ENCODE measurements at places on chromosomes 7 and 10.
A peak's percentile ranks its signal among the peaks of the same experiment; 100 is the strongest.

DNA sequence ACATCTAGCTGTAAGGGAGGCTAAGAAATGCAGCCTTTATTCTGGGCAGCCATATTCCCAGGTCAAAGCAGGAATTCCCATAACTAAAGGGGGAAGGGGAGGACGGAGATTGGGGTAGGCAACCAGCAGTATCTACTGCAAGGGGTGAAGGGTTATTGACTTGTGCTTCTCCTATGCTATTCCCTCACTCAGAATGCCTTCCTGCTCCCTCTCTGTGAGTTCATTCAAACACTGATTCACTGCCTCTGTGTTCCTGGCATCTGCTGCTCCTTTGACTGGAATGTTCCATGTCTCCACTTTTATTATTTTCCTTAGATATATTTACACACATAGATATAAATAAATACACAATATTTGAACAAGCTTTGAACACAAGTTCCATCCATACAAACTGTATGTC, 11.1 kb downstream of the HTR7 start:
- no peak for DNase-seq

DNA sequence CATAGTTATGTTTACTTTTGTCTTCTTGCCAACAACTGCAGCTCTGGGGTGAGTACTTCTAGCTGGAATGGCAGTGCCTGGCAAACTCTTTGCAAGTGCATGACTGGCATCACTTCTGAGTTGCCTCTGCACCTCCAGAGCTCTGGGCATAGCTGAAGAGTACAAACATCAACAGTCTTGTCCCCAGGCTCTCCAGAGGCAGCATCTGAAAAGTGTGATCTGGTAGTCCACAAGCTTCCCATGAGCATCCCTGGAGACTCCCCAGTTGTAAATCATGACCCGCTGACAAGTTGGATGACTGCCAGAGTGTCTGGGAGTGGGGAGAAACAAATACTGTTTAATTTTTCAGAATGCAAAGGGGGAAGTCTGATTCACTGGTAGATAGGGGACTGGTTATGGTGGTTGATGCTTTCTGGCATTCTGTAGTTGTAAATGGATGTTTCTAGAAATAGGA, 138.9 kb upstream of the CDK13 start:
- DNase-seq, result no peak

DNA sequence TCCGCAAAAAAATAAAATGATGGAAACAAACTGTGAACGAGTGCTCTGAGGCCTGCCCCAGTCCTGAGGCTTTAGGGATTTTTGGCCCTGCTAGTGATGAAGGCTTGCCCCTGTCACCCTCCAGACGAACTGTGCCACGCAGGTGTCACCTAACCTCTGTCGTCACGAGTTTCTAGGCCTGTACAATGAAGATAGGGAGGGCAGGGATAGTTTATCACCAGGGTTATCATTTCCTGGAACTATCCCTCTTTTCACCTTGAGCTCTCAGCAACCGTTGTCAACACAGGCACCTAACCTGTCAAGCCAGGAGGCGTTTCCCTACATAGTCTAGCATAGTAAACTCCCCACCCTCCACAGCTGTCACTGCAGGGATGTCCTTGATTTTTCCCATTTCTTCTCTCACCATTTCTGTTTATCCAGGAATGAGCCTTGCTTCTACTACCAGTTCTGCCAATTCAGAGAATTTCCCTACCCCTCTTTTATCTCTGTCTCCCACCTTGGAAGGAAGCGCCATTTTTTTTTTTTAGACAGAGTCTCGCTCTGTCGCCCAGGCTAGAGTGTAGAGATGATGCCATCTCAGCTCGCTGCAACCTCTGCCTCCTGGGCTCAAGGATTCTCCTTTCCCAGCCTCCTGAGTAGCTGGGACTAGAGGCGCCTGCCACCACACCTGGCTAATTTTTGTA, 2.2 kb upstream of the ACHE start:
- no peak for DNase-seq

DNA sequence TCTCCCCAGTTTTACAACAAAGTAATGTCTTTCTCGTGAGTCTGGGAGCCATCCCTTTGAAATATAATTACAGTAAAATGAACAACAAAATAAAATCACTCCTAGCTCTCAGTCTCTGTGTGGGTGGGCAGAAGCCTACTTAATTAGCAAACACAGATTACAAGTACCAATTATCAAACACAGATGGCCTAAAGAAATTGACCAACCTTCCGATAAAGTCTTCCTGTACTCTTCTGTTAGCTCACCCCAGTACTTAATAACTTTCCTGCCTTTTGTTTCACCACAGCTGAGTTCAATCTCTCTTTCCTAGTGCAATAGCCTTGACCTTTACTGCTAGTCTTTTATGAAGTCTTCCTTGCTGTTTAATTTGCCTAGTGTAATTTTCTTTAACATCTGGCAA, 719.2 kb upstream of the MBL2 start:
- DNase-seq, result no peak

- DNase-seq, result peak; percentile 12
These were observed 47.2 kb upstream of the RHEB start for GRCh38 chr7:151566897-151567320.

- no peak for DNase-seq
These were observed 12.6 kb downstream of the CASP7 start for GRCh38 chr10:113692271-113692670.

DNA sequence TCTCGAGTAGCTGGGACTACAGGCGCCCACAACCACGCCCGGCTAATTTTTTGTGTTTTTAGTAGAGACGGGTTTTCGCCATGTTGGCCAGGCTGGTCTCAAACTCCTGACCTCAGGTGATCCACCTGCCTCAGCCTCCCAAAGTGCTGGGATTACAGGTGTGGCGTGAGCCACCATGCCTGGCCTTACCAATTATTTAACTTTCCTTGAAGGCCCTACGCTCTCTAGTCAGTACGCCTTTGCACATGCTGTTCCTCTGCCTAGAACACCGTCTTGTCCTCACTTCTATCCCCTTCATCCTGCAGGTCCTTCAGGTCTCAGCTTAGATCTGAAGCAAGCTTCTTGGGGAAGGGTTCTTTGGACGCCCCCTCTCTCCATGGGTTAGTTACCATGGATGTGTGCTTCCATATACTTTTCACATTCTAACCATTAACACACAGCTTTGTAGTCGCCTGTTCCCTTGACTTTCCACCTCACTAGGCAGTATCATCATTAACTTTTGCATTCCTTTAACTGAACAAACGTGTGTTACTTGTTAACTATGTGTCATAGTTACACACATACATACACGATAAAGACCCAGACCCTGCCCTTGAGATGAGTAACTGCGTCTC, 592 bp upstream of the ATP6V1F start:
- no peak for DNase-seq

DNA sequence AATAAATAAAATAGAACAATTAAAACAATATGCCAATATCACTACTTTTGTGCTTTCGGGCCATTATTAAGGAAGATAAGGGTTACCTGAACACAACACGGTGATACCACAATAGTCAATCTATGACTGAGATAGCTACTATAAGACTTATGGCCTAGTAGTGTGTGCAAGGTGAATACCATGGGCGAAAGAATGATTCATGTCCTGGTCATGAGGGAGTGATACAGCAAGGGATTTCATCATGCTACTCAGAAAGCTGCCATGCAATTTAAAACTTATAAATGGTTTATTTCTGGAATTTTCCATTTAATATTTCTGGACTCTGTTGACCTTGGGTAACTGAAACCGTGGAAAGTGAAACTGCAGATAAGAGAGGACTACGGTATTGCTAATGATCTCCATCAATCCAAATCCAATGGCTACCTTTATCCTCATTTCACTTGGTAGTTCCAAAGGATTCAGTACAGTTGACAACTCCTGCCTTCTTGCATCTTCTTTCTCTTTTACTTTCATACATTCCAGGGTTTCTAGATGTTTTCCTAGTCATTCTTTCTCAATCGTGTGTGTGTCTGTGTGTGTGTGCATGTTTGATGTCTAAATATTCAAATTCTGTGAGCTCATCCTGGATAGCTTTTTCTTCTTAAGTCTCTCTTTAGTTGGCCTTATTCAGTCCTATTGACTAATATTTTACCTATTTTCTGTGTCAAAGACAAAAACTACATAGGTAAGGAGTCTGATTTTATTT, 100.5 kb upstream of the MAGI2 start:
- DNase-seq, result no peak

Data from iPS DF 19.7 (cell line).